Activated naive CD4-positive, alpha-beta T cell treated with anti-CD3 and anti-CD28 coated beads, Interleukin-2, amount 50 U/mL, for 16 hours (primary cell): ENCODE measurements at places on chromosomes 2 and 18.

DNA sequence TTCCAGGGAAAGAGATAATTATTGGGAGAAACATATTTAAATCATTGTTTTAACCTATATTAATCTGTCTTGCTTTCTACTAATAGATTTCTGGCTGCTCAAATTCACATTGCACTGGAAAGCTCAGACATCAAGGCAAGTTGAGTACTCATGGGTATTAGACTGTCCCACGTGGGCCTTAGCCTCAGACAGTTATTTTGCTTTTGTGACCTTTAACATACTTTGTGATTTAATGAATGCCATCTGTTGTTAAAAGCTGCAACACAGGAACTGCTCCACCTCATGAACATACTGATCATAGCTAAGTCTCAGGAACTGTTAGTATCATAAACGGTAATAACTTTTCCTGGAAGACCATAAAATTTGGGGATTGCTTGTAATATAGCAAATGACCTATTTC is 2.7 kb upstream of the LCT start:
- no peak for DNase-seq

DNA sequence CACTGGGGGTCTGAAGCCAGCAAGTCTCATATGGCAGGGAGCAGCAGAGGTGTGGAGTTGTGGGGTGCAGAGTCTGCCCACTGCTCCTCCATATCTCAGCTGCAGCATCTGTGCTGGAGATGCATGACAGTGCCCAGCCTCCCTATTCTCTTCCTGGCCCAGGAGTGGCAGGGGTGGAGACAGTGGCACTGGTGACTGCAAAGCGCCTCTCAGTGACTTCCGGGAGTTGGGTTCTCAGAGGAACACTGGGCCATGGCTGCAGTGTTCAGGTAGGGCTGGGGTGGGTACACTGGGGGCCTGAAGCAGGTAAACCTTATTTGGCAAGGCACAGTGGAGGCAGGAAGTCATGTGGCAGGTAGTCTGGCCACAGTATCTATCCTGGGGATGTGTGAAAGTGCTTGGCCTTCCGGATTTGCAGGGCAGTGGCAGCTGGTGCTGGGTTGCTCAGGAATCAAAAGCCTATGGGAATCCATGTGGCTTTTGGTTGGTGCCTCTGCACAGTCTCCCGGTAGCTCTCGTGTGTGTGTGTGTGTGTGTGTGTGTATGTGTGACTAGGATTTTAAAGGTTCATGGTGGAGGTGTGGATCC is 60.3 kb upstream of the THUMPD2 start:
- no peak for DNase-seq

- DNase-seq, result no peak
Observed at GRCh38 chr2:127906206-127906926, 20.6 kb upstream of the AMMECR1L start.

GRCh38 chr18:26004832-26005231 is 85.6 kb downstream of the SS18 start:
- DNase-seq, result no peak

GRCh38 chr2:230318190-230319121 is 8.5 kb upstream of the SP140L start:
- no peak for DNase-seq

GRCh38 chr2:130818809-130819208 is 17.9 kb upstream of the ARHGEF4 start:
- no peak for DNase-seq

DNA sequence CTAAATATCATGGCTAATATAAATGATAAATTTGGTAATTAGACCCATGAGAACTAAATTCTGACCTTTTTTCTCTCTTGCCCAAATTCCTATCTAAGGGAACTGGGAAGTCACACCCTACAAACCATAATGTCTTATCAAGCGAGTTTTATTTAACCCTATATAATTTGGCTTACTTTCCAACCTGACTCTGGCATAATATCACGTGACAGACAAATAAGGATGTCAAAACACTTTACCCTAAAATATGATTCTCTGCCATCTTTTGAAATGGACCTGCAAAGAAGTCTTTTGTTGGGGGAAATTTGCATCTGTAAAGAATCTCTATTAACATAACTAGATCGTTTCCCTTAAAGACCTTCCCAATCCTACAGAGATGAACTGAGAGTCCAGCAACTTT is 1823.5 kb upstream of the LRRTM1 start:
- DNase-seq, result no peak

GRCh38 chr18:68447286-68447685 is 267.6 kb downstream of the TMX3 start:
- no peak for DNase-seq

- no peak for DNase-seq
Observed at GRCh38 chr18:4231260-4231659, 223.8 kb downstream of the DLGAP1 start.

DNA sequence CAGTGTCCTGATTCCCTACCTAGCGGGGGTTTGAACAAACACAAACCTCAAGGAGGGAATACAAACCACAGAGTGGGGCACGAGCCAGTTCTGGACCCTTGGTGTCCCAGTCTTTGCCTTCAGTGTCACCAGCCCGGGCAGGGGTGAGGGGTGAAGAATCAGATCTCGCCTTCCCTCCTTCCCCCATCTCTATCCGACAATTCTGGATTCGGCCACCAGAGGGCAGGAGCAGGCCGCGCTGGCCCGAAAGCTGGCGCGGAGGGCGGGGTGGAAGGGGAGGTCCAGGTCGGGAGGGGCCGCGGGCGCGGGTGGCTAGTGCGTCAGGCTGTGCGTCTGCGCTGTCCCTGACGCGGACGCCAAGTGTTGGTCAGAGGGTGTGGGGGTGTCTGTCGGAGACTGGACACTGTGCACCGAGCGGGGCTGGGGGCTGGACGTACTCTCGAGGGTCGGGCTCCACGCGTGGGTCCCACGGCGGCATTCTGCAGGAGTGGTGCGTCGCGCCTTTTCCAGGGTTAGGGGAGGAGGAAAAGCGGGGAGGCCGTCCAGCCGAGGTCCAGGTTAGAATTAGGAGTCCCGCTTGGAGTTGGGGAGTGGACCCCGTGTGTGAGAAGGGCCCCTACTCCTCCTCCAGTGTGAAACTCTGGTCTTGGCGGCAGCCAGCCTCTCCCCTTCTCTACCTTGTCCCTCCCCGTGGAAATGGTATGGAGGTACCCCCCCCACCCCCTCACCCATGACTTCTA is 2.9 kb upstream of the CRYBA2 start:
- DNase-seq, result peak; percentile 82

DNA sequence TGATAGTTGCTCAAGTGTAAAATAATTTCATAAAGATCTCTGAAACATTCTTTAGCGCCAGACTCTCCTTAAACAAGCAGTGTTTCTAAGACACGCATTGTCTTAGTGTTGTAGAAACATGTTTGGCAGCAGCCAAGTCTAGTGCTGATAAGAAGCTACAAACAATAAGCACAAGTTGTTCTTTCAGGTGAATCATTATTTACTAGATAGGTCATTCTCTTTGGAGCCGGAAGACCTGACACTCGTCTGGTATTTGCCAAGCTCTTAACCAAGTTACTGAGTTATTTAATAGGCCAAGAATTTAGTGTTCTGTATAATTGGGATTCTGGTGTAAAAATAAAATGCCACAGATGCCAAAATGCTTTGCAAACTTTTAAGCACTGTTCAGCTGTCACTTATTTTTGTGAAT is 852.1 kb downstream of the CPS1 start:
- DNase-seq, result no peak

DNA sequence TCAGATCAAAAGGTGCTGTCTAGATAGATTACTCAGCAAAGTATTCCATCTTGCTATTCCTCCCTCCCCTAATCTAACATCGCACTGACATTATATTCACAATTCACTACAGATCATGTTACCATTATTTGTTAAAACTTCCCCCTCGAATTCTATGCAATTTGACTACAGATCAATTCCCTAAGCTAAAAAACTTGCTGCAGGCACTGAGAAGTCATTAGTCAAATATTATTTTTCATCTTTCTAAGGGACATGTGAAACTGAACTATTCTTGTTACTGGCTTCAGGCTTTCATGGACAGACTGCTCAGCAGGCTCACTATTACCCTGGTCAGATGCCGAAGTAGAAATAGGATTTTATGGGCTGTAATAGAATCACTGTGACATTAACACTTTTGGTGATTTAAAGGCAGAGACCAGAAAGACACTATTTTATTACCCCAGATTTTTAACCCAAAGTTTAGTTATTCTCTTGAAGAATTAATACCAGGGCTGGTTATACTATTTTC is 15.1 kb downstream of the MYL1 start:
- no peak for DNase-seq

GRCh38 chr2:60741576-60741975 is 14.5 kb upstream of the PAPOLG start:
- no peak for DNase-seq

- DNase-seq, result no peak
Observed at GRCh38 chr2:86485802-86486201, 44.6 kb downstream of the KDM3A start.

GRCh38 chr2:240785424-240786335 is 34.3 kb downstream of the KIF1A start:
- peak; percentile 9 for DNase-seq

GRCh38 chr18:27865431-27865830 is 311.5 kb downstream of the CDH2 start:
- no peak for DNase-seq

DNA sequence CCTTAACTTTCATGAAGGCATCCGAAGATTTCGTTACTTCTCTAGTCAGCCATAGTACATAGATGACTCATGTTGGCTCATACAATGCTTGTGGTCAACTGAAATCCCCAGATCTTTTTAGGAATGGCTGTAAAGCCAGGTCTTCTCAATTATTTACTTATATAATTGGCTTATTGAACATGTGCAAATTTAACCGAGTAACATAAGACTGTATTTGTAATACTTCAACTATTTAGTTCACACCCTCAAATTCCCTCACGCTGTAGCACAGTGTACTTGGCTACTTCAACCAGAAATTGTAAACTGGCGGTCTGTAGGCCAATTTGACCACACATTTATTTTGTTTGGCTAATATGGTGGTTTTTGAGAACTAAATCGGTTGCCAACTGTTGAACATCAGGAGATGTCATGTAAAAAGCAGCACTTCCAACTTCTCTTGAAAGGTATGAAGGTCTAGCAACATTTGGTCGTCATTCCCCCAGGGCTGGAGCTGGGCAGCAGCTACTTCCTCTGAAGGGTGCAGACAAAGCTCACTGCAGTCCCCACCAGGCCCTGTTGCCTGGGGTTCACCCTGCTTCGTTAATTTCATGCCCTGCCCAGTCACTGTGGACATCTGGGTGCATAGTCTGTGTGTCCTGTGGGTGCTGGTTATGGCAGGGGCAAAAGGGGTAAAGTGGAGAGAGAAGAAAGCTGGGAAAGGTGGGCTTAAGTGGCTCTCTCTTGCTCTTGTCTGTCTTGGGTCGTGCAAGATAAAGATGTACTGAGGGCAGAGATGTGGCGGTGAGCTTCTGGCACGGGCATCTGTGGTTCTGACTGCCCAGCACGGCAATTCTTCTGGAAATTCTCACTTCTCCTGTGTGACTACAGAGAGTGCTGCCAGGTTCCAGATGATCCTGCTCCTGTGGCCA is 3.2 kb upstream of the SH3RF3 start:
- DNase-seq, result no peak

DNA sequence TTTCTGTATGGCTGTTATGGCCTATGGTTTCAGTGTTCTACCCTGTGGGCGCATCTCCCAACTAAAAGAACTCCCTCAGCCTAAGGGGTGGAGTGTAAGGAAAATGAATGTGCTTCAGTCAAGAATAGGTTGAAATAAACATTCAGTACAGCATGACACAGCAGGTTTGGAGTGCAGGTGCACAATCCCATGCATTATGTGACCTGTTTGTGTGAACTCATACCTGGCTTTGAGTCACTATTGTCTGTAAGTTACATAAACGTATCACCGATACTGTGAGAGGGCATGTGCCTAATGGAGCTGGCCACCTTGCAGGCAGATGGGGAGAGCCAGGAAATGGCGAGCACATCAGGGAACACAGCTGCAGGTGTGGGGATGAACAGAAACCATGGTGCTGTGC is 216.0 kb downstream of the DSEL start:
- no peak for DNase-seq

DNA sequence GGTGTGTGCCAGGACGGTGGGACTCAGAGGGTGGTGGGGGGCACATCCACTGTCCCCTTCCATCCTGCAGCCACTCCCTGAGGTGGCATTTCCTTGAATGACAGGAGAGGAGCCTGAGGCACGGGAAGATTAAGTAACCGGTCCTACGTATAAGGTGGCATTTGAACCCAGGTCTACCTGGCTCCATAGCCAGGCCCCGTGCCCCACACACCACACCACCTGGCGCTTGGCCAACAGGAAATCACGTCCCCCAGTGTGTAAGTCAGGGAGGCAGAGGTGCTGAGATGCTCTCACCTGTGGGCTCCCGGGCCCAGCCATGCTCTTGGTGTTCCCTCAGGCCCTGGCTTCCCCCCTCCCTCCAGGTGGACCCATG is 53.7 kb downstream of the HPCAL1 start:
- DNase-seq, result no peak

DNA sequence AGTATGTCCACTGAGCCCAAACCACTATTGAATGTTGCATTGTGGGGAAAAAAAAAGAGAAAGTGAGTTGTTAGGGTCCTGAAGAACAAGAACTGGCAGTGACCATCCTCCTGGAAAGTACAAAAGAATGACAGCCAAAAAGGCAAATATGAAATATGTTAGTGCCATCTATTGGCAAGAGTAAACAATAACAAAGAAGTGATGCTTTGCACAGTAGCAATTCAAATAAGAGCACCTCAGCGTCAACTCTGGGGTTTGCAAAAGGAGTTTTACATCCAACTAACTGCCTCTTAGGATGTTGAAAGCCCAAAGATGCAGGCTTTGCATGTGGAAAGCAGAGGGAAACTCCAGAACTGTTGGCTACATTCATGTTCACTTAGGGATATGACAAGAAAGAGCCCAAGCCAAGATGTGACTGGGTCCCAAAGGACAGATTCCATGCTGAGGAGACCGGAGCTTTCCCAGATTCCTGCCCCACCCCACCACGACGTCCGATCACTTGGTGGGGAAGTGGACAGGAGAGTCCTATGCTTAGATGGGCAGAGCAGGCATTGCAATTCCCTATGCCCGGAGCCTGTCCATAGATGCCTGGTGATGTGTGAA is 15.6 kb downstream of the TRABD2A start:
- DNase-seq, result no peak

DNA sequence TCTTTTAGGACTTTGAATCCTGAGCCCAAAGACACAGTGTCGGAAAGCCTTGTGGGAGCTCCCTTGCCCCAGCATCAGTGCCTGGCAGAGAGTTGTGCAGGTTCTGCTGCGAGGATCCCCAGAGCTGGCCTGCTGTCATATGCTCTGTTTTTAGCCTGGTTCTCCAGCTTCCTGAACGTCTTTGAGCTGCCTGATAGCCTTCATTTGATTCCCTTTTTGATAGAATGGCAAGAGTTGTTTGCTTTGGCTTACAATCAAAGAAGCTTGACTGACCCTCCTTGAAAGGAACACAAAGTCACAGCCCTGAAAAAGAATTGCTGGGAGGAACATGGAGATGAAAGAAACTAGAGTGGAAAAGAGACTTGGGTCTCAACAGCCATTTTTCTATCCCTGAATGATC is 95.4 kb downstream of the C1QL2 start:
- DNase-seq, result no peak

- no peak for DNase-seq
Observed at GRCh38 chr2:119122663-119123062, 35.9 kb downstream of the C1QL2 start.

GRCh38 chr2:85235281-85235680 is 92.5 kb downstream of the TGOLN2 start:
- DNase-seq, result no peak
